Activated CD8-positive, alpha-beta memory T cell treated with anti-CD3 and anti-CD28 coated beads for 48 hours (primary cell): ENCODE measurements at places on chromosomes 1 and 21.

DNA sequence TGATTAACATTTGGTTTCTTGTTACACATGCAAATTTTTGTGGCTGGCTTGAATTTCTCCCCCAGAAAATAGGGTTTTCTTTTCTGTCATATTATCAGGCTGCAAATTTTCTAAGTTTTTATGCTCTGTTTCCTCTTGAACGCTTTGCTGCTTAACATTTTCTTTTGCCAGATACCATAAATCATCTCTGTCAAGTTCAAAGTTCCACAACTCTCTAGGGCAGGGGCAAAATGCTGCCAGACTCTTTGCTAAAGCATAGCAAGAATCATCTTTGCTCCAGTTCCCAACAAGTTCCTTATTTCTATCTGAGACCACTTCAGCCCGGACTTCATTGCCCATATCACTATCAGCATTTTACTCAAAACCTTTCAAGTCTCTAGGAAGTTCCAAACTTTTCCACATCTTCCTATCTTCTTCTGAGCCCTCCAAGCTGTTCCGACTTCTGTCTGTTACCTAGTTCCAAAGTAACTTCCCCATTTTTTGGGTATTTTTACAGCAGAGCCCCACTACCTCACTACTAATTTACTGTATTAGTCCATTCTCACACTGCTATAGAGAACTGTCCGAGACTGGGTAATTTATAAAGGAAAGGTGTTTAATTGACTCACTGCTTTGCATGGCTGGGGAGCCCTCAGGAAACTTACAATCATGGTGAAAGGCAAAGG is 486.9 kb upstream of the NCAM2 start:
- no peak for DNase-seq

DNA sequence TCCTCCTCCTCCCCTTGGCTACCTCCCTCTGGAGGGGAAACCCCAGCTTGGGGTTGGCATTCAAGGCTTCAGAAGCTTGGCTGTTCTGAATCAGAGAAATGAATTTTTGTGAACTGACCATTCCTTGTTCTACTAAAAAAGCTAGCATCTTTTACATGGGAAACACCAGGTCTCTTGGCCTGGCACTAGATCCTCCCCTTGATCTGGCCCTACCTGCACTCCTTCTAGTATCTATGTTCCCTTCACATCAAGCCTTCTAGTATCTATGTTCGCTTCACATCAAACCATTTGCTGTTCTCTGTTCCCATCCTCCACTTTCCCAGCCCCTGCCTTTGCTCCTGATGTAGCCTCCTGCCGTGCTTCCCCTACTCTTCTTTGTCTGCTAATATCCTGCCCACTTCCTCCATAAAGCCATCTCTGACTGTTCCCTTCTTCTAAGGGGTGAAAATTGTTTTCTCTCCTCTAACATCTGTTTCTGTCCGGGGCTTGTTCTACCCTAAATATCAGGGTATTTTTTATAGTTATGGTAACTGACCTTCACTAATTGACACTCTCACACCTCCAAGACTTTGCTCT is 25.8 kb downstream of the FAM151A start:
- DNase-seq: no peak

- DNase-seq: no peak
These were observed 12.7 kb upstream of the PCP4 start for GRCh38 chr21:39854572-39854971.

GRCh38 chr21:43778469-43779335 is 2.6 kb upstream of the CSTB start:
- no peak for DNase-seq

DNA sequence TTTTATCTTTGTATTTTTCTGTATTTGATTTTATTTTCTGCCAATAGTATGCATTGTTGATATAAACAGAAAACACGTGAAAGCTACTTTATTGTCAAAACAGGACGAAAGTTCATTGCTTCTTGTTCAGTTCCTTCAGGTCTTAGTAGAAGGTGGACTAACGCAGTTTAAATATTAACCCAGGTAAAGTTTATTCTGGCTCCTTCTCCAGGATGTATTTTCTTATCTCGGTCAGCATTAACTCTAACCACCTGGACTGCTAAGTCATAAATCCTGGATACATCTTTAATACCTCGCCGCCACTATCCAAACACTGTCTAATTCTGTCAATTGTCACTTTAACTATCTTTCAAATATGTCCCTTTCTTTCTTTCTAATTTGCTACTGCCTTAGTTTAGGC is 5.7 kb upstream of the SOAT1 start:
- no peak for DNase-seq

GRCh38 chr1:205315008-205315618 is 6.4 kb downstream of the NUAK2 start:
- no peak for DNase-seq

DNA sequence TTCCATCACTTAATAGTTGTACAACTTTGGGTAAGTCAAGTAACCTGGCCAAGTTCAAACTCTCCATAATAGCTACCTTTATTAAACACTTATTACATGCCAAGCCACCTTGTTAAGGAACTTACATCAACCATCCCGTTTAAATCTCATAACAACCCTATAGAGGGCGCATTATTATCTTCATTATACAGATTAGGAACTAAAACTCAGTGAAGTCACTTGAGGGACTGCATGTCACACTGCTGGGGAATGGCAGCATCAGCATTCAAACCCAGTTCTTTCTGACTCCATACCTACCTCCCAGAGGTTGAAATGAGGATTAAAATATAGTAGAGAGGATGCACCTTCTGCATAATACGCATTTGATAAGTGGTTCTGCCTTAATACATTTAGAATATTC is 47.1 kb upstream of the PLA2G2C start:
- no peak for DNase-seq

DNA sequence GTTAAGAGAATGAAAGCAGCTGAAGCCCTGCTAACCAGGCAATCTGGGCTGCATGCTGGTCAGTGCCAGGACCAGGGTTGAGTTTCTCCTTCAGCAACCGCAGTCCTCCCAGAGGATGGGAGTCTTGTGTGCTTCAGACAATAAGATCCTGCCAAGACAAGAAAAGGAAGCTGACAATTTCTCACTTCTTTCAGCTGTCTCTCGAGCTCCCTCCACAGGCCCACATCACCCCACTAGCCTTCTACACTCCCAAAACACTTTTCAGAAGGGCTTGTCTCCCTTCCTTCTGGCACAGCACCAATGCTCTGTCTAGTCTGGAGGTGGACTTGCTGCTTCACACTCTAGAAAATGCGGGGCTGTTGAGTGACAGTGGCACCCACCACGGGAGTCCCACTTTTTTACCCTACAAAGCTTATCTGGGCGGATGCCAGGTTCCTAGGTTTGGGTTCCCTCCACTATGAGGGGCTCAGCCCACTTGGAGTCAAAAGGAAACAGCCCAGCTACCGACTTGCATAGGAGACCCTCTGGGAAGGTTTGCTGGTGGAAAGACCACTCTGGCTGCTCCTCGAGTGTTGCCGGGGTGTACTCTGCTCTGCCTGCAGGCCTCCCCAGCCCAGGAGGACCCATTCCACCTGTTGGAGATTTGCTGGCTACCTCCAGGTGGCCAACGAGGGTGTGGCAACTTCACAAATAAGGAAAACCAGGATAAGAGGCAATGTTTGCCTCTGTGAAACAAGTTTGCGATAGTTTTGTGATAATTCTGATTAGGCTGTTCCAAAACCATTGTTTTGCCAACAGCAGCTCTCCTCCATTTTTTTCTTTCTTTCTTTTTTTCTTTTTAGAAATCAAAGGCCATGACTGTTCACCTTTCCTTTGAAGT is 68.9 kb downstream of the TENT5C start:
- DNase-seq: no peak

DNA sequence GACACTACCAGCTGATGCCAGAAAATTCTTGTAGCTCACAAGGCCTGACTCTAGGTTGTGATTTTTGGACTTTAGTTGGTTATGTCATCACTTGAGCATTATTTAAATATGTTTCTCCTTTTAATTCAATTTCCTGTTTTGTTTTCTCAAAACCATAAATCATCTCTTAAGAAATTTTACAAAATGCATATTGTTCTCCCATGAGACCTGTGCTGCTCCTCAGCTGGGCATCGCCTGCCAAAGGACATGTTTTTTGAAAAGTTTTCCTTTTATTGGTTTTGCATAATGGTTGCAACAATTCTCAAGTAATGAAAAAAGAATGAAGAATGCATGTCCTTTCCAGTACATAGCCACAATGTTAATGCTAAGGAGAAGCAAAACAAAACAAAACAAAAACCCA is 204.7 kb upstream of the LYPLAL1 start:
- DNase-seq: no peak

- DNase-seq: no peak
These were observed 1352.9 kb downstream of the NCAM2 start for GRCh38 chr21:22351076-22351475.

- no peak for DNase-seq
These were observed 89.8 kb upstream of the WLS start for GRCh38 chr1:68322096-68322495.

DNA sequence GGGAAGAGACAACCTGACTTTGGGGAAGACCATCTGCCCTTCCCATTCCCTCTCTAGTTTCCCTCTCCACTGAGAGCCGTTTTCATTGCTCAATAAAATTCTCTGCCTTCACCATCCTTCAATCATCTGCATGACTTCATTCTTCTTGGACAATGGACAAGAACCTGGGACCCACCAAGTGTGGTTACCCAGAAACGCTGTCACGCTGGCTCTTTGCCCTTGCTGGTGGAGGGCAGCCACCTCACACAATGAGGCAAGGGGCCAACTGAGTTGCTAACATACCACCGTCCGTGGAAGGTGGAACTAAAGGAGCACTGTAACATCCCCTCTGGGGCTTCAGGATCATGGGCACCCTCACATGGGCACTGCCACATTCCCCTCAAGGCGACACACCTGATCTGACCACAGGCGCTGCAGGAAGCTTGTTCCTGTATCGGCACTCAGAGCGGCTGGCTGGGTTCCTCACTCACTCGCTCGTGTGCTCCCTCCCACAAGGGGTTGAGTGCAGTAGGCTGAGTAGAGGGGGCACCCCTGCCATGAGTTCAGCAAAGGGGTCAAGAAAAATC is 652.4 kb downstream of the PLPP3 start:
- DNase-seq: no peak

DNA sequence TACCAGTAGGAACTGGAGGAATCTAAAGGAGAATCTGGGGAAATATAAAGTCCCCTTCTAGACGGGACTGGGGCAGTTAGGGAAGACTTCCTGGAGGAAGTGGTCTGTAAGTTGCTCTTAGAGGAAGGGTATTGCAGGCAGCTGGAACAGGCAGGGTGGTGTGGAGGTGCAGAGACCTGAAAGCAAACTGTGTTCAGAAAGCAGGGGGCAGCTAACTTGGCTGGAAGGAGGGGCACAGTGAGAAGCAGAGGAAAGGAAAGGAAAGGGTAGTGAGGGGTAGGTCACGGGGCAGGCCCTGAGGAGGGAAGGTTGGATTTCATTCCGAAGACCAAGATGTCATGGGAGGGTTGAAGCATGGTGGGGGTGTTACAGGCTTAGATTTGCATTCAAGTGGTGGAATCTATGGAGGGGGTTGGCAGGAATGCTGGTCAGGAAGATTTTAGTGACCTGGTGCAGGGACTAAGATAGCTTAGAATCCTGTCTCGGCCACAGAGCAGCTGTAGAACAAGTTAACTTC is 240.7 kb downstream of the FOXD2 start:
- no peak for DNase-seq
